ENCODE measurements at places on chromosomes 11 and 22.
A peak's percentile ranks its signal among the peaks of the same experiment; 100 is the strongest.

- no peak for DNase-seq
Measured at GRCh38 chr11:119615003-119615881, 113.8 kb downstream of the NECTIN1 start.

- no peak for DNase-seq
Measured at GRCh38 chr22:37854946-37855345, 5.7 kb downstream of the EIF3L start.

DNA sequence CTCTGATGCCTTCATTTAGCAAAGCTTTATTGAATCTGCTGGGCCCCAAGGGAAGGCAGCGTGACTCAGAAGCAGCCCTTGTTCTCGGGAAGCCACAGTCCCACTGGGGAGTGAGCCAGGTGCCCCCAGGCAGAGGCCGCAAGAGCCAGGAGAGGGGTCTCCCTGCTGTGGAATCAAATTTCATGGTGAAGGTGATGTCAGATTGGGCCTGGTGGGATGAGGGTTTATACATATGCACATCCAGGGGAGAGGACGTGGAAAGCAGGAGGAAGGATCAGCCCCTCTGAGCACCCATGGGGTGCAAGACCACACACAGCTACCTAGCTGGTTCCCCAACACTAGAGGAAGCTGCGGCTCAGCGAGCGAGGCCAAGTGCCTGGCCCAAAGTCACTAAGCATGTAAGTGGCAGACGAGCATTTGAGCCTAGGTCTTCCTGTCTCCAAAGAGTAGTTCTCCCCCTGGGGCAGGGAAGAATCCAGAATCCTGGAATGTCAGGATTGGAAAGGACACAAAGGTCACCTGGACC is 2.0 kb downstream of the SYNGR1 start:
- no peak for DNase-seq

DNA sequence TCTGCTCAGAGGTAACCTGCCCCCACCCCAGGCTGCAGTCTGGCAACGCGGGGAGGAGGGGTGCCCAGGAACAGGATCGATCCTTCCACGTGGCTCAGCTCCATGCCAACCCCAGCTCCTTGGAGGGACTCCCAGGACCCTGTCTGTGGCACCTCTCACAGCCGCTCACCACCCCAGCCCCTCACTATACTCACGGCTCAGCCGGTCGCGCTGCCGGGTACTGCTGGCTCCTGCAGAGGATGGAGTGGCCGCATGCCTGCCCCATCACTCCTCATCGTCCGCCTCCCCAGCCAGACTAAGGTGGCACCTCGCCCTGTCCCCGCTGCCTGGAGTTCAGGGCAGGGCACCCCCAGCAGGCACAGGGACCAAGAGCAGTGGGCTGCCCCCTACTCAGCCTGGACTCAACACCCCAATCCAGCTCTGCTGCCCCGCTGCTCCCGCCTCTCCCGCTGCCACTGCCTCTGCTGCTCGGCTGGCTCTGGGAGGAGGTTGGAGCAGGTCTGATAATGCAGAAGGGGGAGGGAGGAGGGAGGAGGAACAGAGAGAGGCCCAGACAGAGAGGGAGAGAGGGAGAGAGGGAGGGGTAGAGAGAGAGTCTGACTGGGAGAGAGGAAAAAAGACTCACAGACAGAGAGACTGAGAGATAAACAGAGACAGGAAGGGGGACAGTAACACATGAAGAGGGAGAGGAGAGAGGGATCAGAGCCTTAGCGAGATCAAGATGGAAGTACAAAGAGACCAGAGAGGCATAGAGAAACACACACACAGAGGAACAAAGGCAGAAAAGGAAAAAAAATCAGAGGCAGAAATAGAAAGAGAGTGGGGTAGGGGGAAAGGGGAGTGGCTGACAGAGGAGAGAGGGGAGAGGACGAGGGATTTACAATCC is at the start of gene PDE2A:
Gene PDE2A (minus strand): TSS at position 480 of the 886 bp plus-strand sequence. CDS start 215 bp downstream, at position 265.
- no peak for DNase-seq

DNA sequence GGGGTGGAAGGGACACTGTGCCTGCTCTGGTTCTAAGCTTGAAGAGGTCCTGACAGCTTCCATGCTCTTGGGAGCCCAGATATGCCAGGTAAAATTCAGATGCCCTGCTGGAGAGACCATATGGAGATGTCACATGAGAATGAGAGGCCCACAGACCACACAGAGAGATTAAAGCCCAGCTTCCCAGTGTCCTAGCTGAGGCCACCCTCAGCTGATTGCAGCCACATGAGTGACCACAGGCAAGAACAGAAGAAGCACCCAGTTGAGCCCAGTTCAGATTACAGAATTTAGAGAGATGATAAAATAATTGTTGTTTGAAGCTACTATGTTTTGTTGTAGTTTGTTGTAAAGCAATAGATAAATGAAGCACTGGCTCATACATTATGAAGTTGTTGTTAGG is 14.4 kb upstream of the PVALB start:
- DNase-seq, result no peak

DNA sequence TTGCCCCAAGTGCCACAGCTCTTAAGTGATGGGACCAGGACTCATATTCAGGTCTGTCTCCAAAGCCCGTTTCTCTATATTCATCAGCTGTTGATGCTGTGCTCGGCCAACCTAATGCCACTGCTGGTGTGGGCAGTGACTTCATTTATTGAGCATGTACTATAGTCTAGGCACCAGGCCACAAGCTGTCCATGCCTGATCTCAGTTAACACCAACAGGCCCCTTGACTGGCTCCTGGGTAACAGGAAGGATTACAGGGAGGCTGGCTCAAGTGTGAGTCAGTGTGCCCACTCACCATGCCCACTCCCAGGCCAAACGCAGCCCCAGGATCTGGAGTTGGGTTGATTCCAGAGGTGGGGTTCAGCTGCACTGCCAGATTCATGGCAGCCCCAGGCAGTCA is 8.6 kb upstream of the CRYBB2 start:
- DNase-seq, result no peak

- DNase-seq, result peak; percentile 15
Measured at GRCh38 chr11:114075891-114076441, 16.5 kb downstream of the ZBTB16 start.

GRCh38 chr11:77081381-77081851 is 14.6 kb downstream of the CAPN5 start:
- no peak for DNase-seq

GRCh38 chr11:129580278-129580677 is 204.6 kb downstream of the BARX2 start:
- DNase-seq, result no peak

GRCh38 chr11:14554959-14555358 is 34.8 kb upstream of the PSMA1 start:
- no peak for DNase-seq

DNA sequence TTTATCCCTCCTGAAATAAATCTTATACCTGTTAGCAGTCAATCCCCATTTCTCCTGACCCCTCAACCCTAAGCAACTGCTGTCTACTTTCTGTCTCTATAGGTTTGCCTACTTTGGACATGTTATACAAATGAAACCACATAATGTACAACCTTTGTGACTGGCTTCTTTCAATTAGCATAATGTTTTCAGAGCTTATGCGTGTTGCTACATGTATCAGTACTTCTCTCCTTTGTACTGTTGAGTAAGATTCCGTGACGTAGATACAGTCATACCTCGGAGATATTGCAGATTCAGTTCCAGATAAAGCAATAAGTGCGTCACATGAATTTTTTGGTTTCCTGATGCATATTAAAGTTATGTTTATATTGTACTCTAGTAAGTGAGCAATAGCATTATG is 127.3 kb downstream of the MORC2 start:
- no peak for DNase-seq

GRCh38 chr11:65964906-65965305 is 3.4 kb downstream of the SART1 start:
- DNase-seq, result no peak

GRCh38 chr22:27258616-27259172 is 542.9 kb downstream of the MN1 start:
- no peak for DNase-seq

GRCh38 chr22:48186146-48186790 is 1423.8 kb downstream of the TBC1D22A start:
- no peak for DNase-seq

DNA sequence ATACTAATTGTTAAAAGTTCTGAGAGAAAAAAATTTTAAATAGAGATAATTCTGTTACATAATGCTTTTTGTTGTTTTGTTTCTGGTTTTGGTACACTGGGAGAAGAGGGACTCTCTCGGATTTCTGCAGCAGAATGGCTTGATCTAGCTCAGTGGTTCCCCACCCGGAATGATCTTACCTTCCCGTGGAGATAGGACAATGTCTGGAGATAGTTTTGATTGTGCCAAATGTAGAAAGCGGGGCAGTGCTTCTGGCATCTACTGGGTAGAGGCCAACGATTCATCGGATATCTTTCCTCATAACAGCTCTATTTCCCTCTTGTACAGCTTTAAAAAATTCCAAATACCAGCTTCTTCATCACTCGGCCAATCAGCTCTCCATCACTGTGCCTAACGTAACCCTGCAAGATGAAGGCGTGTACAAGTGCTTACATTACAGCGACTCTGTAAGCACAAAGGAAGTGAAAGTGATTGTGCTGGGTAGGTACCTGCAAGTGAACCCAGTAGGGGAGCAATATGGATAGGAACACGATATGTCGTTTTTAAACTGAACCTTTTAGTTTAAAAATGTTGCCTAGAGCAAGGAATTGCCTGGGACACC is 13.2 kb downstream of the CRTAM start:
- no peak for DNase-seq

DNA sequence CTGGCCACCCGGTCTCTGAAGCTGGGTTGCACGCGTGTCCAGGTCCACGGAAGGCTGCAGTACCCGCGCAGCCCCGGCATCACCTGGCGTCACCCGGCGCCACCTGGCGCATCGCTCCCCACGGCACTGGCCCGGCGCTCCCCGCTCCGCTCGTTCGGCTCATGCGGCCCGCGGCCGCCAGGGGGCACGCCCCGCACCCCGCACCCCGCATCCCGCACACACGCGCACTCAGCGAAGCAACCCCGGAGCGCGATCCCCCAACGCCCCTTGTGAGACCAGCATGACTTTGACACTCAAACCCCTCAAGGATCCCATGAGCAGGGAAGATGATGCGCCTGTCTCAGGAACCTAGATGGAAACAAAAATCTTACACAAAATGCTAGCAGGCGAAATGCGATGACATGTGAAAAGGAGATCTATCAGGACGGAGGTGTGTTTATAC is 11.9 kb downstream of the B3GNT6 start:
- DNase-seq, result no peak

GRCh38 chr22:38843657-38844314 is at the start of gene NPTXR:
Gene NPTXR, minus strand, starts transcription at chr22:38844028.
- DNase-seq, result no peak

- no peak for DNase-seq
Measured at GRCh38 chr11:56905442-56905841, 83.3 kb upstream of the OR5AK2 start.

DNA sequence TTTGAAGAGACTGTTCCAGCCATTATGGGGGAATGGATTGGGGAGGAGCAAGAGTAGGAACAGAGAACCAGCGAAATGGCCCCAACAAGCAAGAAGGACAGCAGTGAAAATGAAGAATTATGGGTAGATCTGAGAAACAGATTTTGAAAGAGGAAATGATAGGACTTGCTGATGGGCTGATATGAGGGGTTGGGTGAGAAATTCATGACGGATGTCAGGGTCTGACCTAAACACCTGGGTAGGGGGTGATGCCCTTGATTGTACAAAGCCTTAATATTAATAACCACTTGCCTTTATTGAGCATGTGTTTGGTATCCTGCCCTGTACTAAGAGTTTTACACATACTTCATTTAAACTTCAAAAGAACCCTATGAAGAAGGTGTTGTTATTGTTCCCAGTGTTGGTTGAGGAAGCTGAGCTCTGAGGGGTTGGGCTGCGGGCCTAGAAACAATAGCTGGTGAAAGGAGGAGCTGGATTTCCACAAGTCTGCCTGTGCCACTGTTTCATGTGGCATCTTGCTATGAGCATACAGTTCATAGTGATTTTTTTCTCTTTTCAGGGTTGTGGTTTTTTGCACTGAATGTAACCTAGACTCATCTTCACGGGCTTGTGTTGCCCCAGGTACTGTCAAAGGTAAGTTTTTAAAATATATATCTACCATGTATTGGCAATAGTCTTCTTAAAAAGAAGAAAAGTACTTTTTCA is 61.1 kb upstream of the TNRC6B start:
- DNase-seq, result no peak

DNA sequence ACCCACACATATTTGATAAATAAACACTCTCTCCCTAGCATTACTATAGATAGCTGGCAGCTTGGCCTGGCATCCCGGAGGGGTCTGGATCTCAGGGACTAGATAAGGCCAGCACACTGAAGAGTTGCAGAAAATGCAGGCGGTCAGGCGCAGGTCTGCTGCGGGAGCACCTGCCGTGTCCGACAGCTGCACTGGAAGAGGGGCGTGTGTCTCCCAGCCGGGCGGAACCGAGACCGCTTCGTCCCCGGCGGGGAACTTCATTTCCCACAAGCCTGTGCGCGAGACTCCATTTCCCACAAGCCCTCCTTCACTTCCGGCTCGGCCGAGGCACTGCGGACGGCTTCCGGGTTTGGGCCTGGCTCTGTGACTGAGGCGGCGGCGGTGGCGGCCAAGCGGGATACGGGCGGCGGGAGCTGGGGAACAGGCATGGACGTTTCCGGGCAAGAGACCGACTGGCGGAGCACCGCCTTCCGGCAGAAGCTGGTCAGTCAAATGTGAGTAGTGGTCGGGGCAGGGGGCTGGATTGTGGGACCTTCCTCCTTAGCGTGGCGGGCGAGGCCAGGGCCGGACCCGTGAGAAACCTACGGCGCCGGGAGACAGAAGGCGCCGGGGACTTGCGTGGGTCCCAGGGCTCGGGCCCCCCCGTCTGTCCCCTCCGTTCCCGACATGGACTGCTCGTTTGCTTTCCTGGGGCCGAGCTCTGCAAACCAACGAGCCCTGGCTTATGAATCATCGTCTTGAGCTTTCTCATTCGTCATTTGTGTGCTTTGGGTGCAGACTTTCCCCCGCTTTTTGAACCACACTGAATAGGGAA is at the start of gene MED15:
Gene MED15 (plus strand): TSS at position 358 of the 814 bp plus-strand sequence. CDS start 69 bp downstream, at position 427.
- DNase-seq, result peak; percentile 85

DNA sequence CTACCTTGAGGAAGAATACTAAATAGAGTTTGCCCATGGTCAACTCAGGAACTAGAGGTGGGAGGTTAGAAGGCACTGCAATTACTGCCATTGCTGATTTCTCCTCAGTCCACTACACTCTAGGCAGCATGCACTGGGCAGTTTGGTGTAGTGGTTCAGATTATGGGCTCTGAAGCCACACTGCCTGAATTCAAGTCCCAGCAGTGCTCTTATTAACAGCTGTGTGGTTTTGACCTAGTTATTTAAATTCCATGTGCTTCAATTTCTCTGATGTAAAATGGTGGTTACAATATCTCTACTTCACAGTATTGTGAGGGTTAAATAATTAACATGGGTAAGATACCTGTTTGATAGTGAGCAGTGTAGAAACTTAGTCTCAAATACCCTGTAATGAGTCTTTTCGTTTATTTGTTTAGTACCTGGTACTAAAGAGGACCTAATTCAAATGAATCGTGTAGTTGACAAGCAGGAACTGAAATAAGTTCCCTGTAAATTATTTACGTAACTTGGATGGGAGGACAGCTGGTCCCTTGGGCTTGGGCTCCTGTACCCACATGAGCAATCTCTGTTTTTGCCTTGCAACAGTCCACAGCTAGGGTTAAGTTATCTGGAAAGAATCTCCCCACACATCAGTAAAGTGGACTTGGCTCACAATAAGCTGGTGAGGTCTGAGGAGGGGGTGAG is 17.8 kb downstream of the PRR5L start:
- DNase-seq, result no peak
